Stimulated activated CD8-positive, alpha-beta memory T cell treated with anti-CD3 and anti-CD28 coated beads, Interleukin-2, amount 100 ng/mL, for 1 hour (primary cell): ENCODE measurements at places on chromosomes 16 and 17.

DNA sequence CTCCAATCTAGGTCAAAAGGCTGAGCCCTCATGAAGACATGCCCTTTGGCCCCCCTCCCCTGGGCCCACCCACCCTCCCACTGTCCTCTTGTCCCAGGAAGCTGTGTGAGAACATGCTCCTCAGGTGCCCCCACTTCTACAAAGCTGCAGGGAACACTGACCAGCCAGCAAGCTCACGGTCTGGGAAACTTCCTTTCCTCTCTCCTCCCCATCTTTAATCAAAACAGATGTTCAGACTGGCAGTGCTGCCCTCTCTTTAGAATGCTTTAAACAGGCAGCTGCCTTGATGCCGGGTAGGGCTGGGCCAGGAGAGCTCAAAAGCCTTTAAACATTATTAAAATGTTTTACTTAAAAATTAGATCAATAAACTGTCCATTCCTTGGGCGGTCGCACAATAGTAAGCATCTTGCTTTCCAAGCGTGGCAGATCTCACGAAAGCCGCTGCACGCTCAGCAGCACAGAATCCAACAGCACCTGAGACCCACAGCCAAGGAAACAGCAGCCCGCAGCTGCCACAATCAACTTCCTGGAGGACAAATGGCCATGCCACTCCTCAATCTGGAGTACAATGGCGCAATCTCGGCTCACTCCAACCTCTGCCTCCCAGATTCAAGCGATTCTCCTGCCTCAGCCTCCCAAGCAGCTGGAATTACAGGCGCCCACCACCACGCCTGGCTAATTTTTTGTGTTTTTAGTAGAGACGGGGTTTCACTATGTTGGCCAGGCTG lies 399.2 kb downstream of the SLC39A11 start:
- DNase-seq, result no peak

DNA sequence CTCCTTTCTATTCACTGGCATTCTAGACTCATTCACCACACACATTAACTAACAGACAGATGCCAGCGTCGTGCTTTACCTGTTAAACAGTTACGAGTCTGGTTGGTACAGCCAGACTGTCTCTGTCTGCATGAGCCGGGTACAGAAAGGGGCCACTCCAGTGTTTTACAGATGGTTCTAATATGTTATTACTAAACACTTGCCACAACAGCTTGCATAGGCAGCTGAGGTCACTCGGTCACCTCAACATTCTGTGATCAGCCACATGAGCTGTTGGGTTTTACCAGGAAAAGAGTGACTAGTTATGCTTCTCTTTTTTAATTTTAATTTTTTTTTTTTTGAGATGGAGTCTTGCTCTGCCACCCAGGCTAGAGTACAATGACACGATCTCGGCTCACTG lies 25.2 kb downstream of the CD300A start:
- DNase-seq, result no peak

DNA sequence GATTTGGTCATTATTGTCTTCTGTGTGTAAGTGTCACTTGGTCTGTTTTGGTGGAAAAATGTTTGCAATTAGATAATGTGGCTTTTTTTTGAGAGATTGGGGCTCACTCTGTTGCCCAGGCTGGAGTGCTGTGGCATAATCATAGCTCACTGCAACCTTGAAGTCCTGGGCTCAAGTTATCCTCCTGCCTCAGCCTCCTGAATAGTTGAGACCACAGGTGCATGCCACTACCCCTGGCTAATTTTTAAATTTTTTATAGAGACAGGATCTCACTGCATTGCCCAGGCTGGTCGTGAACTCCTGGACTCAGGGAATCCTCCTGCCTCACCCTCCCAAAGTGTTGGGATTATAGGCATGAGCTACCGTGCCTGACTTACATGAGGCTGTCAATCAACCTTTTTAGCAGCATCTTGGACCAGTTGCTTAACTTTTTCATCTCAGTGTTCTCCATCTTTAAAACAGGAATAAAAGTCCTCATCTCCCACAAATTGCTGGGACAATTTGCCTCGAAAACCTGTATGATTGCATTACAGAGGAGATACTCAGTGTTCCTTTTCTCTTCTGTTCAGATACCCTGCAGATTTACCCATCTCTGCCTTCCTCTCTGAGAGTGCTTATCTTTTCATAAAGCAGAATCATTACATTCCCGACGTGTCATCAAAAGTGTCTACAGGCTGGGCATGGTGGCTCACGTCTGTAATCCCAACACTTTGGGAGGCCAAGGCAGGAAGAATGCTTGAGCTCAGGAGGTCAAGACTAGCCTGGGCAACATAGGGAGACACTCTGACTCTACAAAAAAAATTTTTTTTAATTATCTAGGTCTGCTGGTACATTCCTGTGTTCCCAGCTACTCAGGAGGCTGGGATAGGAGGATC lies 19.1 kb downstream of the ACSF2 start:
- no peak for DNase-seq

- no peak for DNase-seq
Observed at GRCh38 chr17:17116406-17116805, 74.1 kb downstream of the MPRIP start.

DNA sequence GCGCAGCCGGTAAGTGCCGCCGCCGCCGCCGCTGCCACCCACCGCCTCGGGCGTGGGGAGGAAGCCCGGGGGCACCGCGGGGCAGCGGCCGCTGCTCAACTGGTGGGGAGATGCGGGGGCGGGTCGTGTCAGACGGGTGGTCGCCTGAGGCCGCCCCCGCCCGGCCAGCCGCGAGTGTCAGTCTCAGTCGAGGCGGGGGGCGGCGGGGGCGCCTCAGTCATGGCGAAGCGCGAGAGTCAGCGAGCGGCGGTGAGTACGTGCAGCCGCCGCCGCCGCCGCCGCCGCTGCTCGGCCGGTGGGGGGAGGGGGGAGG lies 76.2 kb downstream of the CHD9 start:
- no peak for DNase-seq

- DNase-seq, result peak; percentile 36
Observed at GRCh38 chr17:39926588-39927100, 757 bp downstream of the ORMDL3 start.

GRCh38 chr17:82117139-82118090 lies 19.4 kb upstream of the FASN start:
- no peak for DNase-seq
